ENCODE measurements at places on chromosomes 3 and 15.

DNA sequence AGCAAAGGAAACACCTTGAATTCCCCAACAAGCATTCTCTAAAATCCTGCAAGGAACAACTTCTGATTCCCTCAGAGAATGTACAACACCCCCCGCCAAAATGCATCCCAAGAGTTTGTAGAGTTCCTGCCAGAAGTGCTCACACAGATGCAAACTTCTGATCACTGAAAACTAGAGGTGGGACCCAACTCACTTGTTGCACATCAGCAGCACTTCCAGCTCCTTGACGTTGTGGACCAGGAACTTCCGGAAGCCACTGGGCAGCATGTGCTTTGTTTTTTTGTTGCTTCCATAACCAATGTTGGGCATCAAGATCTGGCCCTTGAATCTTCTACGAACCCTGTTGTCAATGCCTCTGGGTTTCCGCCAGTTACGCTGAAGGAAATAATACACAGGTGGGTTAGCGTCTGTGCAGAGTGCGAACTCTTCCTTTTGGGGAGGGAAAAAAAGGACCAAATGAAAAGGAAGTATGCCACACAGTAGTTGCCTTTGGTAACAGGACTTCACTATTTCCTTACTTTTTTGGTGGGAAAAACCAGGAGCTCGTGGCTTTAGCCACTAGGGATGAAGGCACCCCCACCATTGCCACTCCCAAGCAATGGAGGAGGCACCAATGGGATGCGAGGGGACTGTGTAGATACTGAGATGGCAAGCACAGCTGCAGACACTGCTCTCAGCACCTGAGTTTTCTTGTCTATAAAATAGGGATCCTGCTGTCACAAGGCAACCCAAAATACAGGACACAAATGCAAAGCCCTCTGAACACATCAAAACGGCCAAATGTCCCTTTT is 2.0 kb downstream of the RPL32 start:
- no peak for DNase-seq

GRCh38 chr3:100198579-100199269 is 62.1 kb upstream of the TBC1D23 start:
- no peak for DNase-seq

DNA sequence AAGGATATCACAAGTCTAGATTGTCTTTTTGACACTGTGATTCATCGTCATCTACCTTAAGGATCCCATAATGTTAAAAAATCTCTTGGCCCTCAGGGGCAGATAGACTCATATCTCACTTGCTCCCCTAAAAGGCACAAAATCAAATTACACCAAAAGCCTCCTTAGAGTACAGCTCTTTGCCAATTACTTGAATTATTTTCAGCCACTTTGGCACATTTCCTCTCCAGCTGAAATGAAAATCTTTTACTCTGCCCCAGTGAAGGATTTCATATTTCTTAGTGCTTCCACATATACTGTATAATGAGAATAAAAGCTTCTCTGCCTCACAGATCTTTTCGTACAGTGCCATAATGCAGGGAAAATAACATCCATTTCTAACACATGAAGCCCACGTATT is 190.7 kb upstream of the GBE1 start:
- no peak for DNase-seq

DNA sequence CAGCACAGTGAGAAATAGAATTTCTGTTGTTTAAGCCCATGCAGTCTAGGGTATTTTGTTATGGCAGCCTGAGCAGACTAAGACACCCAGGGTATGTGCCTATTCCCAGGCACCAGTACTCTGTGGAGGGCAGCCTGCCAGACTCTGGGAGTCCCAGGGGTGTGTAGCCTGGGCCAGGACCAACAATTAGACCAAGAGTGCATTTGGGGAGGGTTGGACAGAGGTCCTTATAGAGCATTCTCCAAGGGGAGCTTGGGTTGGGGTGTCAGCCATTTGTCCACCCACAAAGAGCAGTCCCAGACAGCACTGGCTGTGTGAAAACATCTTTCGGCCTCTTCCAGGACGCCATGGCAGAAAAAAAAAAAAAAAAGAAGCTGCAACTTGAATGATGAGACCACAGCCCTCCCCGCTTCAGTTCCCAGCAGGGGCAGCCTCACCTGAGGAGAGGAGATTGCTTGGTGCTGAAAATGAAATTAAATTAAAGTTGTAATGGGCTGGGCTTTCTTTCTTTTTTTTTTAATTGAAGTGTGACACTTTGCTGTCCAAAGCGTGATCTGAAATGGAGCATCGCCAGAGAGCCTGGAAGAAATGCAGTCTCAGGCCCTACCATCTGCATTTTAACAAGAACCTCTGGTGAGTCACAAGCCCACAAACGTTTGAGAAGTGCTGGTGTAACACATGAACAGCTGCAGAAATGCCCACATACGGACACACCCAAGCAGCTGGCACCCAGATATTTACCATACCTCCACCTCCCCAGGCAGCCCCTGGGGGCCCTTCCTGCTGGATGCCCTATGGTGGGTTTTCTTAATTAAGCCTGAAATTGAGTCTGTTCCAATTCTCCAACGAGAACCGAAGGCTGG is 21.3 kb upstream of the CAV3 start:
- no peak for DNase-seq

- no peak for DNase-seq
Measured at GRCh38 chr3:66411474-66411873, 89.3 kb downstream of the LRIG1 start.

DNA sequence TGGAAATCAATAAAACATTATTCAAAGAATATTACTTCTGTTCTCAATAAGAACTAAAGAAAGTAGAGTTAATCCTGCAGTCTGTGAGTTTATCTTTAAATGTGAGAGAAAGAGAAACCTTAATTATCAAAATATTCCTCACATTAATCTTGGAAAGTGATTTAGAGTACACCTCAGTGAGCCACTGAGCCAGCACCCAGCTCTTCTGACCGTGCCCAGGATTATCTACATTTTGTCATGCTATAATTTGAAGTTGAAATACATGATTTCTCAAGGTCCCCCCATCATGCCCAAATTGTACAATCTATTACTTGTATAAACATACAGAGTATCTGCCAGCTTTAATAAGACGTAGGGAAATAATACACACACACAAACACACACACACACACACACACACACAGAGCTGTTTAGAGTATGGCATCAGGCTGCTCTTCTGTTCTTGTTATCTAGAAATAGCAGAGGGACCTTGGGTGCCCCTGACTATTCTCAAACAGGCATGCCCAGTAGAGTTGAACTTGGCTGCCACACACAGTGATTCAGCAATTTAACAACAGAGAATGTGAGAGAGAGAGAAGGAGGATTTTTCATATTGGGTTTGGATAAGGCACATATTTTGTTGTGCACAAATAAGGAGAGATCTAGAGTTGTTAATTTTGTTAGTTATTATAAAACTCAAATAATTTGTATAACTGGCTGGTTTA is 74.4 kb downstream of the P2RY1 start:
- no peak for DNase-seq

DNA sequence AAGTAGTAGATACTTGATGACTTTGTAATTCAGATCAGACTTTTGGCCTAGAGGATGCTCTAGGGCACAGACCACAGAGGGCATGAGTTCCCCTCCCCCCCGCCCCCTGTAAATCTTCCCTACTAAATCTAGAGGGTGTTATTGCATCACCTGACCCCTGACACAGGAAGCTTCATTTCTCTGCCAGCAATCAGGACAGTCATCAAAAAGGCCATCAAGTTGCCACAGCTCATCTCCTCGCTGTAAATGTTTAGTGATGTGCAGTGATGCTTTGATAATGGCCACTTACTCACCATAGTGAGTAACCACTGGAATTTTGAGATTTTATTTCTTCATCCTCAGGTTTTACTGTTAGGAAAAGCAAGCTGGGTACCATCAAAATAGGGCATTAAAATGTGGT is 289.2 kb upstream of the CHRM5 start:
- DNase-seq, result no peak

- no peak for DNase-seq
Measured at GRCh38 chr3:57958642-57959422, 49.4 kb upstream of the FLNB start.

DNA sequence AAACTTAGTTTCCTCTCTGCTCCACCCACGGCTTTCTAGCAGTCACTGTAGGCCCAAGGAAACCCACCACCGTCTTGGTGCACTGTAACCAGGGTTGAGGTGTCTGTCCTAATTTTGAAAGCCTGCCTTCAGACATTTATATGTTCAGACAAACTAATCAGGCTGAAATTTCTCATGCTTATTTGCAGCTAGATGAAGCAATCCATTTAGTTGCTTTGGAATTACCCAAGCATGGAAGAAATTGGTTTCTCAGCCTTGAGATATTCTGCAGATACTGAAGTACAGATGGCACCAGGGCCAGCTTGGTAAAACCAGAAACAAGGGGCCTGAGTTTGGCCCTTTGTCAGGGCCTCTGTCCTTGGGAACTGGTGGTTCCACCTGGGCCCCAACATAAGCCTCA is 105.4 kb downstream of the CACNA1D start:
- no peak for DNase-seq

- DNase-seq, result no peak
Measured at GRCh38 chr3:158953131-158953530, 151.3 kb downstream of the MFSD1 start.

- no peak for DNase-seq
Measured at GRCh38 chr3:139311557-139311956, 32.3 kb upstream of the MRPS22 start.

GRCh38 chr3:195154111-195154791 is 116.7 kb downstream of the XXYLT1 start:
- no peak for DNase-seq

DNA sequence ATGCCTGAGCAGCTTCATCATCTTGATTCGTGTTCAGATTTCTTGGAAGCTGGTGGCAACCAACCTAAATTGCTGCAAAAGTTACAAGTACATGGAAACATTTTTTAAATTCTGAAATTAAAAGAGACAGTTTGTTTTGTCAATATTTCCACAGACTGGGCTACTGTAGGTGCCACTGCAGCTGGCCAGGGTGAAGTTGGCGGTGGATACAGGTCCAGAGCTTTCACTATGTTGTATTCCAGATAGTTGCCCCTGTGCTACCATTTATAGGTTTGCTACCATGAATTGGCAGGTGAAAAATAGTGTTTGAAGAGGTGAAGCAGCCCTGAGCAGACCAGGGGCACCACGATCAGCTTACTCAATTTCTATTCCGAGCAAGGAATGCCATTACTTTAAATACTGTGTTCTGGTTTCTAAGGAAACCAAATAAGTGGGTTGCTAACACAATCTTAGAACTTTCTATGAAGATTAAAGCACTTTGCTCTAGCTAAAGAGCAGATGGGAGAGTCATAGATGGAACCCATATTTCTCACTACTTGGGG is 21.2 kb upstream of the SHC4 start:
- DNase-seq, result no peak

DNA sequence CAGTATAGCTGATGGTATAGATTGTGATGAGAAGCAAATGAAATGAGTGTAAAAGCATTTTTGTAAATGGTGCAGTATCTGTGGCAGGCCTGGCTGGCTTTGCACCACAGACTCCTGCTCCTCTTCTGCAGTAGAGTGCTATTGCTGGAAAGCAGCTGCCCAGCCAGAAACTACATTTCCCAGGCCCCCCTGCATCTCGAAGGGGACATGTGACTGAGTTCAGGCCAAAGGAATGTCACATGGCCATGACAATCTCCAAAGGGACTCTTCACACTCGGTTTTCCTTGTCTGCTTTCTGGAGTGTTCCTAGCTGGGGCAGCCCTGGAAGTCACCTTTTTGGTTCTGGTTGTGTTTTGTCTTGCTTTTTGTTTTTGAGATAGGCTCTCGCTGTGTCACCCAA is 277.1 kb downstream of the SUCLG2 start:
- peak; percentile 12 for DNase-seq

DNA sequence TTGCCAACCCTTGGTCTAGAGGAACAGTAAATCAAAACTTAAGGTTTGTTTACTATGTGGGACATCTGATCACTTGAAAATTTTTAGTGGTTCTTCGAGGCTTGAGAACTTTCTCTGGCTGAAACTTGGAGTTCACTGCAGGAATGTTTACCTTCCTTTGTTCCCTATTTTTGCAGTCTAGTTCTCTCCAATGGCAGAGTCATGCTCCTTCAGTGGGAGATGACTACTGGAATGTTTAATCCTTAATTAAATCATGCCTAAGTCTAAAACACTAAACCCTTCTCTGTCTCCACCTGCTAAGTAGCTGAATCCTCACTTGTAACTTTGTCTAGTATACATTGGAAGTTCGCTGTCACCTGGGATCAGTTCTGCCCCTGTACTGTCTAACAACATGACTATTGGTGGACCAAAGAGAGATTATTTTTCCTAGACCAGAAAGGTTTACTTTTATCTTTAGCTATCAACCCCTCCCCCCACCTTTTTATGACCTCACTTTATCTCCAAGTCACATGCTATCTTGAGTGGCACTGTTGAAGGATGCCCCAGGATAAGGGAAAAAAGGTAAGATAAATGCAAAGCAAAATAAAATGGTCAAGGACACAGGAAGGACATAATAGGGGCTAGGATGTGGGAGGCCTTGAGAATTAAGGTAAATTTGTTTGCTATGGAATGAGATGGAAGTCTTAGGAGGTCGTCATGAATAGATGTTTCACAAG is 1.2 kb upstream of the ZNF609 start:
- DNase-seq, result peak; percentile 8

GRCh38 chr3:127467391-127467790 is 123.1 kb downstream of the TPRA1 start:
- DNase-seq, result peak; percentile 23

DNA sequence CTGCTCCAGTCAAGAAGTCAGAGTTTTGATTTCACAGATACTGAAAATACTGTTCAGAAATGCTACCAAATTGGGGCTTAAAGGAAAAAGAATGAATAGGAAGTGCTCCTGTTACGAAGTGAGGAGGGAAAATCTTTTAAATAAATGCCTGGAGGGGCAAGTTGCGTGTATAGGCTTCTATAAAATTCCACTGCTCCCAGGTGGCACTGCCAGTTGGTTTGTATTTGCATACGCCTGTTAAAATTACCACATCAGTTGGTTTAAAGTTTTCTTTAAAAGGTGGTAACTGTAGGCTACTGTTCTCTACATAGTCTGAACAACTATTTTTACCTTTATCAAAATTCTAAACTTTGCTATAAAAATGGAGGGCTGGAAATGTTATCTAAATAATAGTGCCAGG is 123.5 kb downstream of the DLG1 start:
- DNase-seq, result no peak

DNA sequence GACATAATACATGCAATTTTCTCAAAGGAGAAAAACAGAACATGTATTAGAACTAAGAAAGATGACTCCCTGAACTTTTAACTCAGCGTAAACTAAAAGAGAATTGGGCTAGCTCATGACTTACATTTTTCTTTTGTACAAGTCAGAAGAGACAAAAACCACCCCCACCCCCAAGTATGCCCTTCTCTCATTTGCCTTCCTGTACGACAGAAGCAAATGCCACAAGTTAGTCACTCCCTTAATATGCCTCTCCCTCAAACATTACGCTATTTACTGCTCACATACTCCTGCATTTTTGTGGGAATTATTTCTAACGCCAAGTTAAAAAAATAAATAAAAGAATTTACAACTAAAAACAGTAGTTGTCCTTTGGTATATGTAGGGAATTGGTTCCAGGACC is 22.0 kb downstream of the CPEB1 start:
- DNase-seq, result no peak

GRCh38 chr3:50299929-50300680 is 900 bp upstream of the HYAL3 start:
- DNase-seq, result no peak

- DNase-seq, result no peak
Measured at GRCh38 chr3:28033059-28033784, 208.2 kb upstream of the CMC1 start.
